ENCODE measurements at places on chromosomes 5 and 9.

GRCh38 chr5:94181895-94182294 lies 436.5 kb downstream of the KIAA0825 start:
- DNase-seq, result peak; percentile 6

DNA sequence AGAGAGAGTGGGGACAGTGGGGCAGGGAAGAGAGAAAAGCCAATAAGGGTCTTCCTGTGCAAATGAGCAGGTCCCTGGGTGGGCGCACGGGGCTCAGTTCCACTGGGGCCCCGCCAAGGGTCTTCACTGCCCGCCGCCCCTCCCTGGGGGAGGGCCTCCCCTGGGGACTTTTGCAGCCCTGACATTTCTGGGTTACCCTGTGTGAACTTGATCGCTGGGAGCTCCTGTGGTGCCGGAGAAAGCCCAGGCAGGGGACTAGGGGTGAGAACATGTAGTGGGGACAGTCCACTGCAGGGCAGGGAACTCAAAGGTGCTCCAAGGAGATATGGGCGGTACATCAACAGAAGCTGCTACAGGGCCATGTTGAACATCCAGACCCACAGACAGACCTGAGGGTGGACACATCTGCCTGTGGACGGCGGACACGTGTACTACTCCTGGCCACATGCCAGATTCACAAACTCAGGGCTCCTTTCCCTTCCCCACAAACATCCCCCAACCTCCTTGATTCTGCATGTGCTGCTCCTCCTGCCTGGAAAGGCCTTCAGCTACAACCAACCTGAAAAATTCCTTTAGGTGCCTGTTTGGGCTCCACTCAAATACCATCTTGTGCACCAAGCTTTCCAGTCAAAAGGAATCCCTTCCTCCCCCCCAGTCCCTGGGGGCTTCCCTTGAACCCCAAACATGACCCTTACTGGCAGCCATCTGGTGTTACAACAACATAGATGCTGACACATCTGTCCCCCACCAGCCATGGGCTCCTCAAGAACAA lies 43.0 kb upstream of the NEK6 start:
- DNase-seq, result no peak

DNA sequence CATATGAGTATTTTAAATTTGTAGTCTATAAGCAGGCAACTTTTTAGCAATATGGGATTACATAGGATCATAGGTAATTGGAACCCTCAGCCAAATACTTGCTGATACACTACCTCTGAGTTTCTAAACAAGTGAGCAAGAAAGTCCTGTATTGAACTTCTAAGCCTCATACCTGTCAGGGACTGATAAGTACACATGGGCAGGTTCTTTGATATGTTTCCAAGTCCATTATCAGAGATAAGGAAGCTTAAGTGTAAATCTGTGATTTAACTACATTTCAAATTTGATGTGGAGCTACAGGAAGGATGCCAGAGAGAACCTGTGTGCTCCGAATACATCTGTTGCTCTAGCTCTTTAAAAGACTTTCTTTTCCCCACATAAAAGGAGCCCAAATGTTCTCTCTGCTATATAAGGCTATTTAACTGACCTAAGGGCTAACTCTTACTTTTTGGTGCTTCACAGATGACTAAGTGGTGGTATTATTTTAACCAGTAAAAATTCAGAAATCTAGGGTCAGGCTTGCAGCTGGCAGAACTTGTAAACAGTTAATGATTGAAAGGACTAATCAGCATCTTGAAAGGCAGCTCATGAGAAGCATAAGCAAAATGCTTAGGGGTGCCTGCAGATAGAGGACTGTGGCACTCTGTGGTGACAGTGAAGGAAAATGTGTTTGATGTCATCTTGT lies 228.6 kb downstream of the NR3C1 start:
- no peak for DNase-seq

- DNase-seq, result no peak
These were observed 1.6 kb downstream of the SKP1 start for GRCh38 chr5:134174841-134175839.

GRCh38 chr5:140113699-140114263 lies at the start of gene PURA:
PURA (plus strand) TSS chr5:140114109; CDS start chr5:140114182, 73 bp downstream.
- DNase-seq, result peak; percentile 75

- peak; percentile 6 for DNase-seq
These were observed 96.7 kb downstream of the EDIL3 start for GRCh38 chr5:84287951-84288350.

- no peak for DNase-seq
These were observed 4.0 kb upstream of the MYORG start for GRCh38 chr9:34380511-34381315.

- no peak for DNase-seq
These were observed 217.7 kb upstream of the PANK3 start for GRCh38 chr5:168796593-168797580.

- DNase-seq, result no peak
These were observed 162.4 kb downstream of the CHSY3 start for GRCh38 chr5:130066644-130067043.

DNA sequence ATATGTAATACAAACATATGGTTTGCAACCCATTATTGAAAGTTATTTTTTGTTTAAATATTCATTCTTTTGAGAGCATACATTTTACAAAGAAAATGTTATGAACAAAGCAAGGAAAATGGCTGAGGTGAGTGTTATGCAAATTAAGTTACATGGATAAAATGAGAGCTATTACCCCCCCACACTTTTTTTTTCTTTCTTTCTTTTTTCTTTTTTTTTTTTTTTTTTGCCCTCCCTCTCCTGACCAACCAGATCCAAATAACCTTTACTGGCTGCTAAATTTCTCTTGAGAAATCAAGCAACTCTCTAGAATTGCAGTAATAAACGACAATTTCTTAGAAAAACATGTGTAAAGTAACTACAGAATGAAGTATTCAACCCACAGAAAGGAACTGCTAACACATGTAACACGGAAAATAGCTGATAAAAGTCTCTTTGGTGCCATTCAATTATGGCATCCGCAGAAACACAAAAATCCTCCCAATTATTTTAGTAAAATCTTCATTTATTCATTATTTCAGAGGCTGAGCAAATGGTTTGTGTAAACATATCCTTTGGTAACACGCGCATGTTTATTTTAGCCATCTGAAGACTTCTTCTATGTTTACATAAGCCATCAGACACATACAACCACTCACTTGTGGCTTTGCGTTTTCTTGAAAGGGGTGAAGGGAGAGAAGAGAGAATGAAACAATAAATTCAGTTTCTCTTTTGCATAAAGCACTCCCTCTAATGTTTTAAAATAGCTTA lies 216.1 kb downstream of the NFIB start:
- DNase-seq, result no peak

- no peak for DNase-seq
These were observed 5.2 kb upstream of the TDRD7 start for GRCh38 chr9:97406620-97407177.

GRCh38 chr9:108052431-108053080 lies 563.0 kb upstream of the KLF4 start:
- no peak for DNase-seq

- no peak for DNase-seq
These were observed 125.8 kb upstream of the CNTLN start for GRCh38 chr9:17009071-17009470.

GRCh38 chr9:136901516-136902258 lies 15.4 kb downstream of the TRAF2 start:
- DNase-seq, result peak; percentile 41

Measured in HCT116 (cell line).